ENCODE measurements at places on chromosomes 4 and X.

DNA sequence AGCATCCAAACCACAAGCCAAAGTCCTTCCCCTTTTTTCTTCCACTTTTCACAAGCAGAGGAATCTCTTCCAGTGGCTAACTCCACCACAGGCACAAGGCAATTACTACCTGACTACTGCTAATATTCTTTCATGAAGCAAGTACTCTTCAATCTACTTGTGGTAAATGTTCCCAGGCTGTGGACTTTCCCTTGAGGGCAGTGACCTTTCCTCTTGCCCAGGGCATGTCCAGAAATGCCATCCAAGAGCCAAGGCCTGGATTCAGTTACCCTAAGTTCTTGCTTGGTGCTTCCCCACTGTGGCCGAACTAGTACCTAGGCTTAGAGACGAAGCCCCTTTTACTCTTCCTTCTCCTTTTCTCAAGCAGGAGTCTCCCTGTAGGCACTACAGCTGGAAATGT, 400.7 kb downstream of the DCAF12L2 start:
- no peak for DNase-seq

DNA sequence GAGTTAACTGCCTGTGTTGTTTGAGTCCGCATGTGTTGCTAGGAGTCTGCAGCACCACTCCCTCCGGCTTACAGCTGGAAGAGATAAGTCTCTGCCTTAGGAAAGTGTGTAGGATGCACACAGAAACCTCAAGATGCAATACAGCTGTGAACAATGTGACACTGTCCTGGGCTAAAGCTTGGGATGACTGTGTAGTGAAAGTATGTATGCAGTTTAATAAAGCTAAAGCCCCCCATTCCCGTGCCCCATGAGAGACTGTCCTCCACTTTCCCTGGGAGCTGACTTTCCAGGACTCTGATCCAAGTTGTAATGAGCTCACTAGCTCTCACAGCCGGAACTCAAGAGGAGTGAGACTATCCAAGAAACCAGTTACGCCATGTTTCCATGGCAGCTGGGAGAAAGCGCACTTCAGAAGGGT, 156.6 kb upstream of the FTHL17 start:
- peak; percentile 1 for DNase-seq

DNA sequence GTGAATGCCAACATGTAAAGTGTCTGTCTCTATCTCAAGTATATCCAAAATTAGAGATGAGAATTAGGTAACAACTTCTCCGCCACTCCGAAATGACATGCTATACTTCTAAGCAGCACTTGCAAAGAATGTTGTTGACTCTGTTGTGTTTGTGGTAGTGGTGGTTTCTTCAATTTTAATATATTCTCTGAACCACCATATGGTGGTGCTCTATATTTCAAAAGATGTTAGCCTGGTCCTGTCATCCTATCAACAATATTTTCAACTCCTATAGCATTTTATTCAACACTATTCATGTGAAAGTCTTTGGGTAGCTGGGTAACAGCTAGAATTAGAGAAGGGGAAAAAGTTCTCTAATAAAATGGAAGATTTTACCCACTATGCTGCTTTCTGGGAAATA, 1622.8 kb upstream of the IGFBP7 start:
- DNase-seq = no peak

DNA sequence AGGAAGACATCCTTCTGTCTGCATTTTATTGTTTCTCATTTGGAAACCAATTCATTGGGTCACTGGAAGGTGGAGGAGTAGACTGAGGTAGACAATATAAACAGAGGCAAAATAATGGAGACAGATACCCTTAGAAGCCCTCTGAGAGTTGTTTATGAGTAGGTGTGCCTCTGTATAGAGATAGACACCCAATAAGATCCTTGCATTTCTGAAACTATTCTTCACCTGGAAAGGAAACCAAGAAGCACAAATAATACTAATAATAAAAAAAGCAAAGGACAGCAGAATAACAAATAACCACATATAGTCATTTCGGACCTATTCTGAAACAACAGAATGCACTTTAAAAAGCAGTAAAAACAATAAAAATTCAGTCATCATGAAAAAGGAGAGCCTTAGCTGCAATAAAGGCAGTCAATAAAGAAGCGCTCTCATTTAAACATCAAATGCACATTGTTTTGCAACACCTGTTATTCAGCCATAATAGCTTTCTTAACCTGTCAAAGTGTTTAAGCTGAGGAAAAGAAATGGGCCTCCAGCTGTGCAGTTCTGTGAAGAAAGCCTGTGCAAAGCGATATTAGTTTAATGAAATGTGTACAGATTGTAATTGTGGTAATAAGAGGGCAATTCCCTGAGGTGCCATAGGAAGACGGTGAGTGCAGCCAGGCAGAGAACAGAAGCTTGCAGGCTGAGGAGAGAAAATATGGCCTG, 904.2 kb downstream of the STPG2 start:
- DNase-seq = no peak

- no peak for DNase-seq
Observed at GRCh38 chrX:46757593-46757992, 1.3 kb downstream of the SLC9A7 start.

DNA sequence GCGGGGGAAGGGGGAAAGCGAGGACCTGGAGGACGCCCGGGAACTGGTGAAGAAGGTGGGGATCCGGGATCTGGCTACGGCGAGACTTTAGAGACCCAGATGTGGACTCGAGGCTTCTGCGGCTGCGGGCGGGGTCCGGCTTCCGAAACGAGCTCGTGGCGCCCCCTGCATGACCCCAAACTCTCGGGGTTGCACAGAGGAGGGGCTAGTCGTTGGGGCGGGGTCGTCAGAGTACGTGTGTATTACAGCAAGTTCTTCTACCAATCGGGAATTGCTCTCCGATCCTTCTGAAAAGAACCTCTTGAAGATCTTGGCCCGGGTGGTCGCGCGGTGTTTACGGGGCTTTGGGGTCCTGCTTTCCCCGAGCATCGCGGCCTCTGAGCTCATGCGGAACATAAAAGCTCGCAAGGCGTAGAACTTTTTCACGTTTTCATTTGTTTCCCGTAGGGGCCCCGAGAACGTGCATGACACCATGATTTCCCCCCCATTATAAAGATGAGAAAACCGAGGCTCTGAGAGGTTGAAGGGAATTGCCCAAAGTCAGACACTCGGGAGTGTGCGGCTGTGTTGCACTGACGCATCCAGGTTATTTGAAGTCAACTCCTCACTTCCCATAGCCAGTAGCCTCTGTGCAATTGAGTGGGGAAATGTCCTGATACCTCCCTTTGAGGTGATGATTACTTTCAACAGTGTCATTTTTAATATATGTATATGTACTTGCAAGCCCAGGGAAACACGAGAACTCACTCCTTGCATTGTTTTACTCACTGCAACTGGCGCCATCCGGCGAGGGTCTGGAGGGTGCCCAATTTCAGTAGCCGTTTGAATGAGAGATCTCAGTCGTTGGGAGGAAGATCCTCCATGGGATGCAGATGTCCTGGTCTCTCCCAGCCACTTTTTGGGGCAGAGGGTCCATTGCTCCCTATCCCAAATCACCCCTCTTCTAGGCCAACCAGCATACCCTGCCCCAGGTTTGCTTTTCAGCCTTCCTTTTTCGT, at the start of gene BEND4:
BEND4 (minus strand) TSS at position 149 of the 998 bp plus-strand sequence. CDS start 512 bp downstream, outside the sequence.
- DNase-seq = no peak

GRCh38 chr4:24674279-24674678, 89.9 kb upstream of the DHX15 start:
- no peak for DNase-seq

DNA sequence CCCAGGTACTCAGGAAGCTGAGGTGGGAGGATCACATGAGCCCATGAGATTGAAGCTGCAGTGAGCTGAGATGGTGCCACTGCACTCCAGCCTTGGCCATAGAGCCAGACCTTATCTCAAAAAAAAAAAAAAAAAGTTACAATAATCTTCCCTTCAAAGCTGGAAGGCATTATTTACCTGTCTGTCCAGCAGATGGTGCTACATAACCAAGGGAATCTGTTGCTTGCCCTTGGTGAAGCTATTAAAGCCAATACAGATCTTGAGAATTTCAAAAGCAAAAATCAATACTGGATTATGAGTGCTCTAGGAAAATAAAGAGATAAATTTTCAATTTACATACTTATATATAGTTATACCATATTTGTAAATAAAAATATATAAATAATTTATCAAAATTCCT, 25.9 kb downstream of the PKD2 start:
- DNase-seq = no peak

- DNase-seq = no peak
Observed at GRCh38 chr4:39614487-39615162, 24.0 kb downstream of the SMIM14 start.

- DNase-seq = no peak
Observed at GRCh38 chr4:168441412-168441811, 38.9 kb downstream of the DDX60L start.

DNA sequence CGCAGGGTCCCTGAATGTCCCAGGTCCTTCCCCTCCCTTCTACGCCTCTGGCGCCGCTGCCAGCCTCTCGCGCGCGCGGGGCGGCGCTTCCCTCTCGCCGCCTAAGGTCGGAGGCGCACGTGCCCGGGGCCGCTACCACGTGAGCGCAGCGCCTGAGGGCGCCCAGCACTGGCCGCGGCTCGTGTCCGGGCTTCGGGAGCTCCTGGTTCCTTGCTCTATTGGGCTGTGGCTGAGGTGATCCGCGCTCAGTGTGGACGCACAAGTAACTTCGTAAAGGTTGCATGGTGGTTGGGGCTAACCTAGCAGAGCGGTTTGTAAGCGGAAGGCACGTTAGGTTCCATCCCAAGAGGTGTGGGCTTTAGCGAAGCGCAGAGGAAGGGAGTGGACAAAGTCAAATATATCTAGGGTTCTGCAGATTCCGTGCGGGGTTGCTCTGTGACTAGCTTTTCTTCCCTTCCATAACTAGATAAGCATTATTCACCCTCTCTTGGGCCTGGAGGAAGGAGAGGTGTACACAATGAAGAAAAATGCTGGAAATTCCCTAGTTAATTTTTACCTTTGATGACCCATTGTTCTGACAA, 1.8 kb downstream of the TLL1 start:
- no peak for DNase-seq

DNA sequence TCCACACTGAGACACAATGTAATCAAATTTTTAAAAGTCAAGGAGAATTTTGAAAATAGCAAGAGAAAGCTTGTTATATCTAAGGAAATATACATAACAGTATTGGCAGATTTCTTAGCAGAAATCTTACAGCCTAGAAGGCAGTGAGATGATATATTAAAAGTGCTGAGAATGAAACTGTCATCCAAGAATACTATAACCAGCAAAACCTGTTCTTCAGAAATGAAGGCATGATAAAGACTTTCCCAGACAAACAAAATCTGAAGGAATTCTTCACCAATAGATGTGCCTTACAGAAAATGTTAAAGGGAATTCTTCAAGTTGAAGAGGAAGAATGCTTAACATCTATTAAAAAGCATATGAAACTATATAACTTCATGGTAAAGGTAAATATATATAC, 73.6 kb downstream of the CPEB2 start:
- no peak for DNase-seq
